ENCODE measurements at places on chromosomes 12 and 14.

DNA sequence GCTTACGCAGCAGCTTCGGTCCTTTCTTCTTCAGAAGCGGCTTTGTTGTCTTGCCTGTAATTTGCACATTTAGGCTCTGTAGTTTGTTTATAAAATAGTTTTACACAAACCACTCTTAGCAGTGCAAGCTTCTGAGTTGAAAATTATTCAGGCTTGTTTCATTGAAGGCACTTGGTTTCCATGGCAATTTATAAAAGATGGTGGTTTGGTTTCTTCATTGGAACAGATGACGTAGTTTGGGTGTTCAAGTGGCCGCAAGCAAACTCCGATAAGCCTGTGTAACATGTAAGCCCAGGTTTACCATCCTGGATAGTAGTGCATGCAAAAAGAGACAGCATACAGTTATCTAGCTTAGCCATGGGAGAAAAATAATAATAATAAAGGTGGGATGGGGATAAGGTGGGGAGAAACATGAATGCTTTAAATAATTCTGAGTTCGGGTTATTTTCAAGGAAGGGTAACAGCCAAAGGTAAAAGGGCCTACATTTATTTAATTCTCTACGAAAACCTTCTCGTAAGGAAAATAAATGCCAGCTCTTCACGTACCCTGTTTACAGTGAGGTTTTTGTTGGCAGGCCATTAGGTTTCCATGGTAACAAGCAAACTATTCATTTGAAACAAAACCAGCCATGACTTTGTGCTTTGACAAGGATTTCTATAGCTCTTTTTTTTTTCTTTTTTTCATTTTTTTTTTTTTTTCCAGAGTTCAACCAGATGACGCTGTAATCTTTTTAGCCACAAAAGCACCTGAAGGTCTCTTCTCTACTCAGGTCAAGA lies 189.6 kb upstream of the RPL10L start:
- no peak for DNase-seq

- DNase-seq = no peak
Observed at GRCh38 chr12:8909752-8910151, 4.6 kb upstream of the PHC1 start.

DNA sequence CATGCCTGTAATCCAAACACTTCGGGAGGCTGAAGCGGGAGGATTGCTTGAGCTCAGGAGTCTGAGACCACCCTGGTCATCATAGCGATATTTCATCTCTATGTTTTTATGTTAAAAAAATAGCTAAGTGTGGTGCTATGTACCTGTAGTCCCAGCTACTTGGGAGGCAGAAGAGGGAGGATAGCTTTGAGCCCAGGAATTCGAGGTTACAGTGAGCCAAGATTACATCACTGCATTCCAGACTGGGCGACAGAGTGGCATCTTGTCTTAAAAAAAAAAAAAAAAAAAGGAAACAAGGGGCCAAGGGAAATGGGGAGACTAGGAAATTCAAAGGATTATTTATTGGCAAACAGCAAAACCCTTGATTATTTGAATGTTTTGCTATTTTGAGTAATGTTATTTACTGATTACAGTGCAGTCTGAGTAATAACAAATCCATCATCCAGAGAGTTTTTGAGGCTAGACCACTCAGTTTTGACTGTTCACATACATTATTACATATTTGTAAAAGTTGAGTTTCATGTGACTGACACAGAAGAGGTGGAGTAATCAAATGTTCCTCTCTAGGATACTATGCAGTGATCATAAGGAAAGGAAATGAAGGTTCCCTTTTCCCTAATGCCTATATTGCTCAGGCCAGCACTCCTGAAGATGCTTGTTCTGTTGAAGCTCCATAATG lies 40.8 kb downstream of the PRKCH start:
- DNase-seq = no peak

GRCh38 chr14:61652526-61653262 lies 42.6 kb upstream of the HIF1A start:
- no peak for DNase-seq

DNA sequence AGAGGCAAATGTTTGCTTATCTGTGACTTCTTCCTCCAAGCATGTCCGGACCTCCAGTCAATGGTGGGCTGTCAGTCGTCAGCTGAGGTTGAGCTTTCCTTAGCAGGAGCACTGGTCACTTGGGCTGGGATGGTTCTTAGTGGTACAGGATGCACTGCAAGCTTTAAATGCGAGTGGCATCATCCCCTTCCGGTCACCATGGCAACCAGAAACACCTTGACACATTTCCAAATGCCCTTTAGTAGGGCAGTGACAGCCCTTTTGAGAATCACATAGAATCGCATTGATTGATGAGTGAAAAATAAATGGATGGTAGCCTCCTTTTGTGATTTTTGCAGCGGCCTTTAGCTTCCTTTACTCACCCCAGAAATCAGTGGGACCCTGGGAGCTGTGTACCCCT lies 24.1 kb downstream of the NTF3 start:
- no peak for DNase-seq

DNA sequence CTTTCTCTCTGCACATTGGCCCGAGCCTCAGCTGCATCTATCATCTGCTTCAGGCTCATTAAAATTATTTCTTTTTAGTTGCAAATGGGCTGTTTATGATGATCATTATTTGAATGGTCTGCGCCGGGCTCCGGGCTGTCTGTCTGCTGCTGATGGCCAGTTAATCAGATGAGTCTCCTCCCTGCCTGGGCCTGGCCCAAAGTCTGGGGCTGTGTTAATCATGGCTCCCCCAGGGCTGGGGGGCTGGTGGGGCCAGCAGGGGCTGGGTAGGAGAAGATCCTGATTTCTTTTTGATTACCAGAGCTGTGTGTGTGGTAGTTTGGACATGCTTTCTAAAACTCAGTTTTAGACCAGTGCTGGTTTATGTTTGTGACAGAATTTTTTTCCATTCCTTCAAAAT lies 159.1 kb downstream of the PHETA1 start:
- DNase-seq = no peak

DNA sequence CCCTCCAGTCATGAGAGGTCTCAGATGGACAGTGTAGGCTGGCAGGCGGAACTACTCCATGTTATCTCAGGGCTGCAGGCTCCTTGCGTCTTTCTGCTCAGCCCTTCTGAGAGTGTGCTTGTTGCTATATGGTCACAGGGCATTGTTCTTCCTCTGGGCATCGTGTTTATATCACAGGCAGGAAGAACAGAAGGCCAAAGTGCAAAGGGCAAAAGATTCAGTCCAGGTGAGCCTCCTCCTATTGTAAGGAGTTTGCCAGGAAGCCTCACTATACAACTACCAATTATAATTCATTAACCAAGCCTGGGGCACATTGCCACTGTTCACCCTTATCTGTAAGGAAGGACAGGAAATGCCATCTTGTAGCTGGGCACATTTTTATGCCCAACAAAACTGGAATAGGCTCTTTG lies 195.5 kb upstream of the KITLG start:
- DNase-seq = no peak

- no peak for DNase-seq
Observed at GRCh38 chr12:41552588-41552987, 364.5 kb downstream of the PDZRN4 start.

GRCh38 chr14:51035611-51036192 lies 59.2 kb downstream of the TRIM9 start:
- no peak for DNase-seq

DNA sequence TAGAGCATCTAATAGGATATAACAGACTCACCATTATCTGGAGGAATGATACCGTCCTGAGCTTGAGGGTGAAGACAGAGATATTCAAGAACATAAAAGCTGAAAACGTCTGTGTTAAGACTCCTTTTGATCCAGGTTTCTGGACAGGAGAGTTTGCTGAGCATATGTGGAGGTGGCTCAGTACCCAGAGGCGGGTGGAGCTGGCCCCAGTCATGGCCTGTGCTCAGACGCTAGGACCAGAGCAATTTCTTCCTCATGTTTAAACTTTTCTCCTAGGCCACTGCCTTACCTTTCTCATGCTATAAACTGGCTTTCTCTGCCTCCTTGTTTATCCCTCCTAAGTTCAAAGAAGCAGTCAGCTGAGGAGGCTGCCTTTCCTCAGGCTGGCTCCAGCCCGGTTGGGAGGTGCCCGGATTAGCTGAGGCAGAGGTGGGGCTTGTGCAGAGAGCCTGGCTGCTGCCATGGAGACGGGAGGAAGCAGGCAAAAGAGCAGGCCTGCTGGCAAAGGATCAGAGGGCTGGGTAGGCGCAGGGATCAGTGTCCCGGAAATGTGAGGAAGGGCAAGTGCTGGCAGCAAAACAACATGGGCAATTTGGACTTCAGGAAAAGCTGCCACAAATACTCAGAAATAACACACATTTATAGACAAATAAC lies 13.7 kb downstream of the COA8 start:
- DNase-seq = no peak

GRCh38 chr12:91492648-91493047 lies 310.0 kb upstream of the DCN start:
- DNase-seq = no peak

GRCh38 chr14:41609704-41610183 lies 3.1 kb downstream of the LRFN5 start:
- peak; percentile 62 for DNase-seq

DNA sequence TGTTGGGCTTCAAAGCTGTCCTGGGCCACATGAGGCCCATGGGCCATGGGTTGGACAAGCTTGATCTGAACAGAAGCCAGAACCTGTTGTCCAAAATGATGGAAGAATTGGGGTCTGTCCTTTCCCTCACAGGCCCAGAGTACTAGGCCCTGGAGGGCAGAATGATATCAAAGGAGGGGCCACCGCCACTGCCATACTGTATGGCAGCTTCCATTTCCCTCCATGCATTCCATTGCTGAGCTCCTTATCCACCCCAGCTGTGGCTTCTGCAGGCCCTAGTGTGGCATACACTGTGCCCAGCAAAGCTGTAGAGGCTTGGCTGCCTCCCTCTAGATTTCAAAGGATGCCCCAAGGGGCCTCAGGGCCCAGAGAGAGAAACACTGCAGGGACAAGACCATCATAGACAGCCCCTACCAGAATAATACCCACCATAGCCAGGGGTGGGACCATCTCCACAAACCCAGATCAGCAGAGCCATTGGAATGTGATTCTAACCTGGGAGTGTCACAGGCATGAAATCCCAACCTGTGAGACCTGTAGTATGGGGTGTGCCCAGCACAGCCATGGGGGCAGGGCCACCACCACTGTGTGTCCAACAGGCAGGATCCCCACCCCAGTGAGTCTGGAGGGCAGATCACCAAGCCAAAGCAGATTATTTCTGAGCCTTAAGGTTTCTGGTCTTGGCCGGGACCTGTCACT lies 61.4 kb upstream of the BEGAIN start:
- DNase-seq = no peak

GRCh38 chr14:104681689-104682074 lies 7.7 kb upstream of the INF2 start:
- no peak for DNase-seq

GRCh38 chr12:113170926-113171325 lies 14.4 kb downstream of the DDX54 start:
- no peak for DNase-seq

GRCh38 chr12:131828671-131829355 lies 620 bp downstream of the MMP17 start:
- no peak for DNase-seq

- no peak for DNase-seq
Observed at GRCh38 chr12:124144531-124145194, 150.2 kb upstream of the RFLNA start.

- DNase-seq = no peak
Observed at GRCh38 chr14:54881761-54882401, 20.7 kb downstream of the GCH1 start.

DNA sequence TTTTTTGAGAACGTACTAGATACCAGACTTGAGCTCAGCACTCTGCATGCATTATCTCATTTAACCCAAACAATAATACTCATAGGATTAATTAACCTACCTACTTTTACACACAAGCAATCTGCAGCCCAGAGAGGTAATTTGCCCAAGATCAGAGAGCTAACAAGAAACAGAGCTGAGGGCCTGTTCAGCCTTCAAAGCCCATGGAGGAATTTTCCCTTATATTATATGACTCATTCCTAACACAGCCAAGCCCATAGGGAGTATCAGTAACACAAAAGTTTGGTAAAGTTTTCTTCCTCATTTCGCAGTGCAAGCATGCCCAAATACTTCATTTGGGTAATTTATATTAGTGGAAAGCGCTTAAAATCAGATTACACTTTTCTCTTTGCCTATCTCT lies 94.7 kb downstream of the GALC start:
- no peak for DNase-seq

DNA sequence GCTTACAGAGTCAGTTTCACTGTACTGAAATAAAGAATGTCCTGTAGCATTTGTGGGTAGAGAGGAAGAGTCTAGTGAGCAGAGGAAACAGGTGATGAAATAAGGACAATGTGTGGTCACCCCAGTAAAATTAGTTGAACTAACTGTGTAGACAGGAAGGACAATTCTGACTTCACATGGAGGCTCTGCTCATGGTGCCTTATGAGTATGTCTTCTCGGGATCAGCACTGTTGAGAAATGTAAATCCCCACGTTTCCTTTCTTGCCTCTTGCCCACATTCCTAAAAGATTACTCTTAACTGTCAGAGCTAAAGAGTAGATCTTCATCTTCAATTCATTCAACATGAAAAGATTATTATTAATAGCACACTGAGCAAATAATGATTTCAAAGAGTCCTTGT lies 113.2 kb upstream of the FLRT2 start:
- no peak for DNase-seq
